ENCODE measurements at places on chromosomes 6 and 20.

DNA sequence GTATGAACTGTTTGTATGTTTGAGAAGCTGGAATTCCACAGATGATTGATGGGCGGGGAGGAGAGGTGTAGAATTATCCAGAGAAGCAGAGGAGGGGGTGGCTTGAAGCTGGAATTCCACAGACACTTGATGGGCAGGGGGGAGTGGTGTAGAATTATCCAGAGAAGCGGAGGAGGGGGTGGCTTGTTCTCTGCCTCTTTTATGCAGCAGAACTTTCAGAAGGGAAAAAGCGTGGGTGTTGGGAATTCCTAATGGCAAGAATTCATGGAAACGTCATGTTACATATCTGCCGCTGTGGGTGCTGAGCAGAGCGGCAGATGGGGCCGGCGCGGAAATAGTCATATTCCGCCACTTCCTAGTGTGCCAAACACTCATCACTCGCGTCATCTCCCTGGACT, 167.9 kb upstream of the KCNG1 start:
- no peak for DNase-seq

GRCh38 chr6:37287519-37288157, 29.7 kb upstream of the TMEM217 start:
- DNase-seq: no peak

DNA sequence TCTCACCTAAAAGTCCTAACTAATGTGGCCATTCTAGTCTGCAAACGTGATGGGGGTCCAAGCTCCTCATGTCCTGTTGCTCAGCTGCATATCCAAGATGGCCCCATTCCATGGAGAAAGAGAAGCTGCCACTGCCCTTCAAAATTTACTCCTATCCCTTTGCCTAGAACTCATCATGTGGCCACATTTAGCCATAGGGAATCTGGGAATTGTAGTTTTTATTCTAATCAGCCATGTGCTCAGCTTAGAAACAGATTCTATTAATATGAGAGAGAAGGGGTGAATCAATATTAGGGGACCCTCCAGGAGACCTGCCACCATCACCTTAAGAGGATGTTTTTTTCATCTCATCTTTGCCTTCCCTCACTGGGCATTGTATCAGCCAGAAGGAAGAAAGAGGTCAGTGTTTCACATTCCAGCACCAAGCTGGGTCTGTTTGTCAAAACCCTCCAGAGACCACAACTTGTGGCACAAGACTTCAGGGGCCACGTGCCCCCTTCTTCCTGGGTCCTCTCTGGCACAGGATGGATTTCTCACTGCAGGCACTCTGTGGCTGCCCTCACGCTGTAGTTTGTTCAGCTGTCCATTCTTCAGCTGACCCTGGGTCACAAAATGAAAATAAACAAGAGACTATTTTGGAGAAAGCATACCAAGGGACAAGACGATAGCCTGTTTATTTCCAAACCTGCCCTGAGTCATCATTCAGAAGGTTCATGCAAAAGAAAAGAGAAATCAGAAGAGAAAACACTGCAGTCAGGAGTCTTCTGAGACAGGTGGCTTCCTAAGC, 172.0 kb downstream of the EYA2 start:
- DNase-seq: no peak

GRCh38 chr6:109305028-109305427, 77.2 kb downstream of the CD164 start:
- DNase-seq: no peak

- no peak for DNase-seq
Observed at GRCh38 chr6:45704056-45704800, 311.4 kb downstream of the CLIC5 start.

DNA sequence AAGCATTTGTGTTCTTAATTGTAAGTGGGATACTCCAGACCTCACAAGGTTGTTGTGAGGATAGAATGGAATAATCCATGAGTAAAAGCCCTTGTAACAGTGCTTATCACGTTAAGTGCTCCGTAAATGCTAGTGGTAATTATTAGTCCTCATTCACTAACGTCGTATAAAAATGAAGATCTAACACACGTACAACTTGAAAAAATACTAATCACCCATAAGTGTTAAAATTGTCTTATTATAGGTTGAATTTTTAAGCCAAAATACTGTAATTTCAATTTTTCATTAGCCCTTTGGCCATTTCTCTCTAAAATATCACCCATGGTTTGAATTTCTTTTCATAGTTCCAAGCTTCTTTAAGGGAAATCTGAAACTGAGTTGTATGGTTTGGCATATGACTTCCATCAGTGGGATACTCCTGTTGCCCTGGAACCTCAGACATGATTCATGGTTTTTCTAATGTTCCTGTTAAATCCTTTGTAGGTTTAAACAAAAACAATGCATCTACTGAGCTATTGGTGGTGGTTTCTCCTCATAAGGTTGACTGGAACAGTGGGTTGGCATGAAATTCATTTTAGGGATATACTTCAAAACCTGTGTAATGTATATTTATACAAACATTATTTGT, 19.1 kb downstream of the XRN2 start:
- DNase-seq: no peak
